ENCODE measurements at places on chromosomes 7 and 10.

DNA sequence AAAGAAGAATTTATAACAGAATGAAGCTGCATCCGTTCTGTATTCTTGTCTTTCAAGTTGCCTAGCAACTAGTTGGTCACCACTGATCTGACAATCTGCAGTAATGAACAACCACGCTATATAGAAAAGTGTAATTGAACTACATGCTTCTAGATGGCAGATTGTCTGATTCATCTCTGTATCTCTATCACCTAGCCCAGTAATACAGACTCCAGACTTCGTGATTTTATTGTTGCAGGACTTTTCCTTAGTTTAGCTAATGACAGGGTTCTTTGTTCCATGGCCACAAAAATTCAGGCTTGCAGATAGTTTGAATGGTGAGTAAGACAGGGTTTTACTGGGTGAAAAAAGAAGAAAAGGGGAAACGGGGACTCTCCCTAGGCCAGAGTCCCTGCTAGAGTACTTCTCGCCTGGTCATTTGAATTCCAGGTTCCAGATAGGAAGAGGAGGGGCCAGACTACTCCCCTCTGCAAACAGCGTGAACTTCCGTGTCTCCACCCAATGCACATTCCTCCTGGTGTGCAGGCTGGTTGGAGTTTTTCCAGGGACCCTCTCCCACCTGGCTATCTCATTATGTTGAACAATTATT lies 45.9 kb downstream of the COL1A2 start:
- DNase-seq = peak; percentile 43

DNA sequence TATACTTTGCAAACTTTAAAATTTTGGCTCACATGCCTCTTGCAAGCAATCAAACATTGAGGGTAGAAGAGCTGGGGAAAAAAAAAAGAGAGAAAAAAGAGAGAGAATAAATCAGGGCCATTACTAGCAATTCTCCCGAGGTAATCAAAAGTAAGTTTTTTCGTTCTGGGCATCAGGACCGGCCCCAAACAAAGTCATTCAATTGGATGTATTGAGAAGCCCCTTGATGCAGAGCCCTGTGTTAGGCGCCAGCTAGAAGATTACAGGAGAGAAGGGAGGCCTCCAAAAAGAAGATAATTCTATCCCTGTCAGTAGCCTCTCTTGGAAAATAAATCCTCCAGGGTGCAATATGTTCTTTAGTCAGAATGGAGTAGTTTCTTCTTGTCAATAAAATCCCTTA lies 2.2 kb upstream of the CTNNA3 start:
- DNase-seq = no peak

DNA sequence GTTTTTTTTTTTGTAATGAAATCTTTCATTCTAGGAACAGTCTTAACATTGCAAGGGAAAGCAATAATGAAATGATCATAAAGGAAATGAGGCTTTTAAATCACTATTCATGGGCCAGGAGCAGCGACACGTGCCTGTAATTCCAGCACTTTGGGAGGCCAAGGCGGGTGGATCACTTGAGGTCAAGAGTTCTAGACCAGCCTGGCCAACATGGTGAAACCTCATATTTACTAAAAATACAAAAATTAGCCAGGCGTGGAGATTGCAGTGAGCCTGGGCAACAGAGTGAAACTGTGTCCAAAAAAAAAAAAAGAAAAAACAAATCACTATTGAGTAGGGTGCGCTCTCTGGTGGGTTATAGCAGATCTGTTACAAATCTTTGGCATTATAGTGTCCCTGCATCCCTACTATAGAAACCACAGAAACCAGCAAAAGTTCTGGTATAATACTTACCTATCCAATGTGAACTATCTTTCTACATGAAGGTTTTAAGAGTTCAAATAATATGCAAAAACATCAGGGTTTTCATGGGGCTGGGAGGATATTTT lies 72.1 kb downstream of the GLI3 start:
- no peak for DNase-seq

DNA sequence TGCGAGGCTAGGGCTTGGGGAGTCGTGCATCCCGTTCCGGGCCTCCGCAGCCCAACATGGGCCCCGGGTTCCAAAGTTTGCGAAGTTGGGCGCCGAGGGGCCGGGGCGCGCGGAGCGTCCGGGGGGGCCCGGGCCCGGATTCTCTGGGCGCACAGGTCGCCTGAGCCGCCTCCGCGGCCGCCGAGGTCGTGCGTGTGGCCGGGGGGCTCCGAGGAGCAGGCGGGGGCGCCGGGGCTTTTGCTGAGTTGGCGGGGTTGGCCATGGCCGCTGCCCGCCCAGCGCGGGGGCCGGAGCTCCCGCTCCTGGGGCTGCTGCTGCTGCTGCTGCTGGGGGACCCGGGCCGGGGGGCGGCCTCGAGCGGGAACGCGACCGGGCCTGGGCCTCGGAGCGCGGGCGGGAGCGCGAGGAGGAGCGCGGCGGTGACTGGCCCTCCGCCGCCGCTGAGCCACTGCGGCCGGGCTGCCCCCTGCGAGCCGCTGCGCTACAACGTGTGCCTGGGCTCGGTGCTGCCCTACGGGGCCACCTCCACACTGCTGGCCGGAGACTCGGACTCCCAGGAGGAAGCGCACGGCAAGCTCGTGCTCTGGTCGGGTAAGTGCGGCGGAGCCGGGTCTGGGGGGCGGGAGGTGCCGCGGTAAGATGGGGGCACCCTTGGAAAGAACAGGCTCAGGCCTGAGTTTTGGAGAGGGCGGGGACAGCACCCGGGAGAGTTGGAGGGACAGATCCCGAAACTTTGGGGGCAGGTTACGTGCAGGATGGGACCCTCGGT lies 643 bp downstream of the SMO start:
- DNase-seq = peak; percentile 60

- no peak for DNase-seq
These were observed 3.3 kb downstream of the NPS start for GRCh38 chr10:127552446-127552845.

- DNase-seq = no peak
These were observed 41.1 kb downstream of the ABRAXAS2 start for GRCh38 chr10:124842721-124843120.
